ENCODE measurements at places on chromosomes 7 and 10.

DNA sequence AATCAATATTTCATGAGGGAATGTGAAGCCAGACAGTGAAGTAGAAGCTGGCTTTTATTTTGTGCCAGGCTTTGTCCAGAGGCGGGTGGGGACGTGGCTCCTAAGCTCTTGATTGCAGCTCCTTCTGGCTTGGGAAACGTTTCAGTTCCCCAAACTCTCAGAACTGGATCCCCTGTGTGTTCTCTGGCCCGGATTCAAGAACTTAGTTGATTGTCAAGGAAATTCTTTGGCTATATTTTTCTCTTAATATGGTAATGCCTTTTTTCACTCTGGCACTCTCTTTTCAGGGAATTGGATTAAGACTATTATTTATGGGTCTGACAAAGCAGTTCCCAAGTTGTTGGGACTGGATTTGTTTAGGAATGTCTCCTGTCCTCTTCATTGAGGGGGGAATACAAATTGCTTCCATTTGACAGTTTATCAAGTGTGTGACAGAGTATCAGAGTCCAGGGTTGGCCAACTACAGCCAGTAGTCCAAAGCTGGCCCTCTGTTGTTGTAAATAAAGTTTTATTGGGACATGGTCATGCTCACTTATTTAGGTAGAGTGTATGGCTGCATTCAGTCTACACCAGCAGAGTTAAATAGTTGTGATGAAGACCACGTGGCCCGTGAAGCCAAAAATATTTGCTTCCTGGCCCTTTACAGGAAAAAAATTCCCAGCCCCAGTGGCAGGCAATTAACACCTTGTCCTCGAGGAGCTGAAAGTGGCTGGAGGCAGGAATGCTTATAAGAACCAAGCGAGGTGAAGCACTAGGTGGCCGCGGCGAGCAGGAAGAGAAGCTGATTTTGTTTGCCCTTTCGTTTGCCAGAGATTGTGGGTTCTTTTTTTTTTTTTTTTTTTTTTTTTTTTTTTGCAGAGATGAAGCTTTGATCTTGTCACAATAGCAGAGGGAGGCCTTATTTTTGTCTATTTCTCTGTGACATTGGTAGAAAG is 34.3 kb downstream of the HTRA1 start:
- DNase-seq = no peak

DNA sequence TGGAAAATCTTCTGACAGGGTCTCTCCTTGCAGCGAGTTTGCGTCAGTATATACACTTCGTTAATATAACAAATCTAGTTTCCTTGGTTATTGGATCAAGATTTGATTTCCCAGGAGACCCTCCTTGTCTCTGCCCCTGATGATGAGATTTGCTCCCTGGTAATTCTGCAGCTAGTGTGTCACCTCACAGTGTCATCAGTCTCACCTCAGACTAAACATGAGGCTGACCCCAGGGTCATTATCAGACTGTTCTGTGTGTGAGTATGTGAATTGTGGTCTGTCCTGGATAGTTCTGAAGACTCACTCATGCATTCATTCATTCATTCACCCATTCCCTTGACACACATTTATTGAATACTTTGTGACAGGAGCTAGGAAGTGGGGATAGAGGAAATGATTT is 138.4 kb upstream of the CTTNBP2 start:
- no peak for DNase-seq

DNA sequence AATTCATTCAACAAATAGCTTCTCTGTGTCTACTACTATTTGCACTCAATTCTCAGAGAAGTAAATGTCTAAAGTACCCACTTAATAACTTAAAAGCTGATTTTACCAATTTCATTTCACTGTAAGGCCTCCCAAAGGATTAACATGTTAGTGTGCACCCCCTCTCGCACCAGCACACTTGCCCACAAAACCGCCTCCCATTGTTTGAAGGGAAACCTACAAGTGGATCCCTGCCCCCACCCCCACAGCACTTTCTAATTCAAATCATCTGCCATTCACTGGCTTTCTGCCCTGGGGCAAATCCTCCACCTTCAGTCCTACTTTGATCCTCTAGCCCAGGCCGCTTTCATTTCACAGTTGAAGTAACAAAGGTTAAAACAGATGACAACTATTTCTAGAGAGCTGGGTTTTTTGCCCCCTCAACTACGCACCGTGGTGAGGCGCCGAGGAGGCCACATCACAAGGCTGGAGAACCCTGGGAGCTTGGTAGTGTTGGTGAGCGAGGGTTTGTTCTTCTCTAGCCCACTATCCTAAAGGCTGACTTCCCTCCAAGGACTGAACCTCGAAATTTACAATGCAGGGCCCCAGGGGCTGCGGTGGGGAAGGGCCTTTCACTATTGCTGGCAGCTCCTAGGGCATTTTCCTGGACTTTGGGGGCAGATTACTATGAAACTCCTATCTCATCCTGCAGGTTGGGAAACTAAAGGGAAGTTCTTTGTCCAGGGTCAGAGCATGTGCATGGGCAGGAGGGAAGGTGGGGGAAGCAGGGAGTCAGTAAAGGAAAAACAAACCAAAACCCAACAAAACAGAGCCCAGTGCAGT is 517.4 kb upstream of the ZMIZ1 start:
- no peak for DNase-seq

- DNase-seq = no peak
These were observed 20.4 kb downstream of the BCCIP start for GRCh38 chr10:125843603-125844329.

- no peak for DNase-seq
These were observed 235.5 kb upstream of the MEOX2 start for GRCh38 chr7:15922002-15922401.

DNA sequence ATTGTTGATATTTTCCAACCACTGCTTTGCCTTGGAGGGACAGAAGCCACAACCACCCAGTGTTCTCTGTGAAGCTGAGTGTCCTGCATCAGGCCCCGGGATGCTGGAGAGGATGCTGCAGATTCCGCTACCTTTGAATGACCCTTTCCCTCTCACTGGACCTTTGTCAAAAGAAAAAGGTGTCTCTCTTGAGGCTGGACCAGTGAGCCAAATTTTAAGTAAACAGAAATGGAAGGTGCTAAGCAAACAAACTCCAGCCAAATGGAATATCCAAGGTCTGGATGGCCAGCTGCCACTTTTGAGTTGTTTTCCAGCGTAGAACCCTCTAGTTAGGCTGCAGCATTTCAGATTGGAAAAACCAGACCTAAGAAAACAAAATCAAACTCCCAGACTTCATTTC is 145.5 kb downstream of the TRIL start:
- no peak for DNase-seq

GRCh38 chr10:130220251-130221185 is 84.3 kb downstream of the GLRX3 start:
- no peak for DNase-seq

DNA sequence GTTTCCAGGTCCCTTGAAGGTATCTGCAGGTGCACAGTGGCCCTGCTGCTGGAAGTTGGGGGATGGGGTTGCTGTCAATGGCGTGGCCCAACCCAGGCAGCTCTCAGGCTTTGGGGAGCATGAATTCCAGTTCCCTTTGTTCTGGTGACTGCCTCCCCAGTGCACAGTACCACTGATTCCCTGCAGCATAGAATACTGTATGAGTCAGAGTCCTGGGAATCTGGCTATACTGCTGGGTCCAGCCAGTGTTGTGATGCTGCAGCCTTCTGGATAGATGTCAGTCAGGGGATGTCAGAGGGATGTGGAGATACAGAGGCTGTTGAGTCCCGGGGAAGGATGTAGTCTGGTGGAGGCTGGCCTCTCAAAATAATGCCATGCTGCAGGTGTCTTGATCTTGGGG is 99.3 kb downstream of the LANCL2 start:
- DNase-seq = no peak

All from stimulated activated CD8-positive, alpha-beta memory T cell treated with anti-CD3 and anti-CD28 coated beads, Interleukin-7, amount 100 ng/mL, for 24 hours (primary cell).